Mucosa of gallbladder (tissue), 1 donor: ENCODE measurements at places on chromosomes 5 and 9. TPM values are rescaled to one million over a fixed set of nuclear protein-coding genes. Genes with fewer than 3 reads are reported as not detected.

DNA sequence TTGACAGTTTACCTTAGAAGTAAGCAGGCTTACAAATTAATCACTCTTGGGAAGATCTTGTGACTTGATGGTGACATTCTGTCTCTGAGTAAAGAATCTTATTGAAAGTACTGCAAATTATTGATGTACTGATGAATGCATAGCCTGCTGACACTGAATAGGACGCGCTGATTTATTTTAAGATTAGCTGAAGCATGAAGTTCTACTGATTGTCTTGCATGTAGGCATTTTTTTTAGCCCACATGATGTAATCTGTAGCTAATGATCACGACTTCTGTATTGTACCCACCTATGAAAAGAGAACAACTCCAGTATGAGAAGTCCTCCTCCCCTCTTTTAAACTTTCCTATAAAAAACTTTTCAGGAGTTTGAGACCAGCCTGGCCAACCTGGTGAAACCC is 28.3 kb upstream of the SPIN1 start:
- no peak for DNase-seq

- DNase-seq, result no peak
Measured at GRCh38 chr5:94094793-94095441, 353.5 kb upstream of the POU5F2 start.

GRCh38 chr5:88256872-88257271 is 11.8 kb downstream of the TMEM161B start:
- no peak for DNase-seq

The SERINC5 gene
- total RNA-seq, result 87.2 TPM

The MLANA gene
- not detected for total RNA-seq

The ZNF366 gene
- 3.1 TPM for total RNA-seq
